Hepatocyte (in vitro differentiated cells): ENCODE measurements at places on chromosomes 2 and 18.

DNA sequence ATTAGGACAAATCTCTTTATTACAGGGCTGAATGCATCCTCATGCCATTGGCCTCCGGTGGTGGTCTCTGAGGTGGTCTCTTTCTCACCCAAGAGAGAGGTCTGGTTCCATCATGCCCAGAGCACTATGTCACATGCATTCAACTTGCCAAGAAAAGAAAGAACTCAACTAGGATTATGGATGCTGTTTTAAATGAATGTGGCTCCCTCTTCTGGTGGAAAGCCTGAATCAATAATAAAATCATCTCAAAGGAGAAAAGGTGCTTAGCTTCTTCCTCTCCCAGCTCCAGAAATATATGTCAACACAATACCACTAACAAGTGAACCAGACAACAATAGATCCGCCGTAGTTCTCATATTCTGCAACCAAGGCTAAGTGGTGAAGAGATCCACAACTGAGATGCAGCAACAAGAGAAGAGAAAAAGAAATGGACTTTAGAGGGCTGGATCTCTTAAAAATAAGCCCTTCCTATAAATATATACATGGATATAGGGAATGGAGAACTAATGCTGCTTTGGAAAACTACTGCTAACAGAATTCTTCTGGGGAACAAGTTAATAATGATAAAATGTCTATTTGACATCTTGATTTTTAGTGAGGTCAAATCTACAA is 396.8 kb downstream of the NCKAP5 start:
- peak; percentile 72 for DNase-seq

GRCh38 chr2:201357221-201357620 is at the start of gene FLACC1:
TSS of gene FLACC1 (minus strand) at chr2:201357345. CDS start at chr2:201351404, 5,941 bp downstream.
- peak; percentile 69 for DNase-seq

DNA sequence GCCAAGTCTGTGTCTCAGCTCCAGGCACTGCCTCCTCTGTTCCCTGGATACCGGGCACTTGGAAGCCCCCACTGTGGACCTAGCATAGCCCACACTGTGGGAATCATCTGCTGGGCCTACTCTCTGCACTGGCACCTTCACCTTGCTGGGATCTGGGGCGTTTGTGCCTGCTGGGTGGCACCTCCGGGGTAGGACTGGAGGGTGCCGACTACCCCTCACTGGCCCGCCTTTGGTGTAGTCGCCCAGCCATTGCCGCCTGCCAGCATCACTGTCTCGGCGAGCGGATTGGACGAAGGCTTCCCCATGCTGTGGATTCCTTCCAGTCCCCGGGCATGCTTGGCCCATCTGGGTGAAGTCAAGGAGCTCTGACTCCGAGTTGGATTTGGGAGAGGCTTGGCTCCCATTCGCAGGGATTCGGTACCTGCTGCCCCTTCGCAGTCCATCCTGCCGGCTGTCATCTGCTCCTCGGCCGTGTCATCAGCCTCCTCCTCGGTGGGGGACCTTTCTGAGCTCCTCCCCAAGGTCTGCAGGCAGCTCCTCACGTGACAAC is 180.6 kb upstream of the HDAC4 start:
- no peak for DNase-seq

DNA sequence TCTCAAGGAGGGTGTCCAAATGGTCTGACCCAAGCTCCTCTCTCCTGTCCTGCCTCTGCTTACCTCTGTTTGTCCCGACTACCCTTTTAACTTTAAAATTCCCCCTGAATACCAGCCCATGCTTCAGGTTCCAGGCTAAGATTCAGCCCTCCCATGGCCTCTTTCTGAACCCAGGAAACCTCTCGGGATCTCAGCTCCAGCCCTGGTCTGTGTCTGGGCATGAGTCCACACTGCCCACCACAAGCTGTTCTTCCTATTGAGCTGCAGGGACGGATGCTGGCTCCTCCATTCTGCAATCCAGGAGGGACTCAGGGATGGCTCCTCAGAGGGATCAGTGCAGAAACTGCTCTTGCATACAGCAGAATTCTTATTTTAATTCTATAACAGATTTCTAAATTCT is 78.9 kb downstream of the MYT1L start:
- no peak for DNase-seq

DNA sequence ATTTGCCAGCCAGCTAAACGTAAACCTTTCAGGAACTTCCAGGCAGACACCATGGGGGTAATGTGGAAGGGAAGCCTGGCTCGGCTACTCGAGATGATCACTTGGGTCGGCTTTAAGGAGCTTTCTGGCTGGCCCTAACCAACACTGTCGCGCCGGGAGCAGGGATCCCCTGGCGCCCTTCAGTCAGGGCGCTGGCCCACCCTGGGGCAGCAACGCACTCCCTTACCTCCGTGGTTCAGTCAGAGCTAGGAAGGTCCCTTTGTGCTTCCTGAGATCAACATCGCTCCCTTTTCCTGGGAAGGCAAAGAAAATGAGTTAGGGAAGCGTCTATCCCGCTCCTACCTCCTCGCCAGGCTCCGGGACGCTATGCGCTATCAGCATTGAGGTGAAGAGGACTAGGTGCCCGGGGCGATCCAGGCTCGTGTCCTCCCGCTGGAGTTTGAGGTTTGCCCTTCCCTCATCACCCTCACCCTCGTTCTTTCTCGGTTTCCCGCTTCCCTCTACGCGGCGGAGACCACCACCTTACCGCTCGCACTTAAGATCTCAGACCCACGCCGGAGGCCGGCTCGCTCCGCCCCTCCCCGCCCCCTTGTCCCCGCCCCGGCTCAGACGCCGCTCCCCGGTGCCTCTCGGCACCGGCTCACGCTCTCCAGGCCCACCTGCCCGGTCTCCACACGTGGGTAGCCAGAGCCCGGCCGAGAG is 449 bp upstream of the ATRAID start:
- no peak for DNase-seq

- no peak for DNase-seq
Measured at GRCh38 chr2:51789918-51790317, 758.0 kb upstream of the NRXN1 start.

GRCh38 chr2:40534528-40534927 is 82.6 kb upstream of the SLC8A1 start:
- DNase-seq = no peak
